ENCODE measurements at places on chromosomes 5 and 9.

GRCh38 chr9:30198463-30199309 is 2185.8 kb upstream of the ACO1 start:
- DNase-seq, result no peak

- no peak for DNase-seq
Observed at GRCh38 chr5:32027717-32028458, 146.2 kb downstream of the GOLPH3 start.

- no peak for DNase-seq
Observed at GRCh38 chr9:114185570-114186490, 30.5 kb downstream of the COL27A1 start.

- DNase-seq, result no peak
Observed at GRCh38 chr5:34603378-34603777, 52.8 kb upstream of the RAI14 start.

- DNase-seq, result no peak
Observed at GRCh38 chr9:109905472-109905871, 125.5 kb downstream of the PALM2AKAP2 start.

DNA sequence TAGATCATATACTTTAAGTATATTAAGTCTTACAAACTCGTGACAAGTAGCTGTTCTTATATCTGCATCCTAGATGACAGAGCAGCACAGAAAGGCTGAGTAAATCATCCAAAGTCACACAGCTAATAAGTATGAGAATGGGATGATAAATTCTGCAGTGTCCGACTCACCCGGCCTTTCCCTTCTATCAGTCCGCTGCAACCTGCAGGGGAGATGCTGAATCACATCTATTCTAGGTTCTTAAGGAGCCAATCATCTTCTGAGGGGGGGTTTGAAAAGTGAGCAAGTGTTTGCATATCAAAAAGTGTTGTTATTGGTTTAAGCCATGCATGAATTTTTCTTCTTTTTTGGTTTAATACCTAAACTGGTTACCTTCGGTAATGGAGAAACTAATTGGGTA is 38.9 kb downstream of the ADAMTS16 start:
- no peak for DNase-seq

GRCh38 chr9:93234600-93234999 is 50.7 kb downstream of the WNK2 start:
- DNase-seq, result no peak

GRCh38 chr5:140827704-140828361 is at the start of gene PCDHA6:
TSS of gene PCDHA6 (plus strand) at chr5:140827960. CDS start at chr5:140828092, 132 bp downstream.
- no peak for DNase-seq

DNA sequence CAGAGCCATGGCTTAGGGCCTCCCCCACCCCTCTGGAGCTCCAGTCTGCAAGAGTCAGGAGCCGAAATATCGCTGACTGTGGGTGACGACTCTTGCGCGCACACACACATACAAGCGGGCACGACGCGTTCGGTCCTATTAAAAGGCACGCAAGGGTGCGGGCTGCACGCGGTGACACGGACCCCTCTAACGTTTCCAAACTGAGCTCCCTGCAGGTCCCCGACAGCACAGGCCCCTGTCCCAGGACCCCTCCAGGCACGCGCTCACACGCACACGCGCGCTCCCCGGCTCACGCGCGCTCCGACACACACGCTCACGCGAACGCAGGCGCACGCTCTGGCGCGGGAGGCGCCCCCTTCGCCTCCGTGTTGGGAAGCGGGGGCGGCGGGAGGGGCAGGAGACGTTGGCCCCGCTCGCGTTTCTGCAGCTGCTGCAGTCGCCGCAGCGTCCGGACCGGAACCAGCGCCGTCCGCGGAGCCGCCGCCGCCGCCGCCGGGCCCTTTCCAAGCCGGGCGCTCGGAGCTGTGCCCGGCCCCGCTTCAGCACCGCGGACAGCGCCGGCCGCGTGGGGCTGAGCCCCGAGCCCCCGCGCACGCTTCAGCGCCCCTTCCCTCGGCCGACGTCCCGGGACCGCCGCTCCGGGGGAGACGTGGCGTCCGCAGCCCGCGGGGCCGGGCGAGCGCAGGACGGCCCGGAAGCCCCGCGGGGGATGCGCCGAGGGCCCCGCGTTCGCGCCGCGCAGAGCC is at the start of gene GRIN1:
Gene GRIN1, plus strand, starts transcription at position 433 of the 746 bp plus-strand sequence. CDS start 333 bp downstream, outside the sequence.
- DNase-seq, result no peak

DNA sequence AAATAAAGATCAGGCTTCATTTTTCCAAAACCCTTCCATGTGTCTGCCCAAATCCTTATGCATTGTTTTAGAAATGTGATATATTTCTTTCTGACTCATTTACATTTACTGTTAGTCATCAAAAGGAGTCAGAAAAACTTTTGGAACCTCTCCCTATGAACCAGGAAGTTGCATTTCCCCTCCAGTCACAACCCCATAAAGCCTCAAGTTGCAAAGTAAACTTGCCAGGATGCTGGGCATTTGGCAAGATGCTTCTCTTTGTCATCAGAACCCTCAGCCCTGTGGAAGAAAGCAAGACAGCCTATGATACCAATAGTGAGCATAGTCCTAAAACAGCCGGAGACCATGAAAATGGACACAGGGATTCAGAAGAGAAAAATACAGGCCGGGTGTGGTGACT is 84.2 kb downstream of the MUSK start:
- no peak for DNase-seq

DNA sequence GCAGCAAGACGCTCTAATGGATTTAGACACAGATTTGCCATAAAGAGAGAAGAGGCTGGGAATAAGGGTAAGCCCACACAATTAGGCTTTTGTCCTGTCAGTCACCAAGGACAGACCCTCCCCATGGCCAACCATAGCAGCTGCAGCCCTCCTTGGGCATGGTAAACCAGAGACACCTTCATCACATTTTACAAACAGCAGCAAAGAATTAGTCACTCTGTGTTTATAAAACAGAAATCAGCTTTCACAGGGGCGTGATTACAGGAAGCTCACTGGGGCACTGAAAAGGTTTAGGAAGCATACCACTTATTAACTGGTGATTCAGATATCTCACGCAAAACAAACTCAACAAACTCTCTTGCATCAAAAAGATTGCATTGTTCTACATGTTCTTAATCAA is 37.3 kb upstream of the ZNF622 start:
- no peak for DNase-seq

DNA sequence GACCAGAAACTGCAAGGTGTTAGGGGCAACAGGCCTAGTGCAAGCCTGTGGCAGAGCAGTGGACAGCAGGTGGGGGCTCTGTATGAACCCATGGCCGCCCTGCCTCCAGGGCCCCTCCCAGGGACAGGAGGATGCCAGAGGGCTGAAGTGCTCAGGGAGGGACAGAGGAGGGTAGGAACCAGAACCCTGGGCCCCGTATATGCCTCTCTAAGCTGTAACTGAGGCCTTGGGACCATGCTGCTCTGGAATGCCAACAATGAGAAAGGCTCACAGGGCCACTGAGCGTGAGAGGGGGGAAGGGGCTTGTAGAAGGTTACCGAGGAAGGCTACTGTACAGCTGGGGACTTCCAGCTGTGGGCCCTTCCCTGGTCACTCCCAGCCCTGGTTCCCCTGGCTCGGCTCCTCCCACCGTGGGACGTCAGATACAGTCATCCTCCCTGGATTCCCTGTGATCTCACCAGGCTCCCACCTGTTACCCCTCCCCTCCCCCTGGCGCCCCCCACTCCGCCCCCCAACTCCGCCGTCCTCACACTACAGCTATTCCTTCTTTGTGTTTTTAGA is 21.1 kb downstream of the AQP7 start:
- no peak for DNase-seq

GRCh38 chr9:110426052-110426709 is 88.5 kb upstream of the TXNDC8 start:
- no peak for DNase-seq

DNA sequence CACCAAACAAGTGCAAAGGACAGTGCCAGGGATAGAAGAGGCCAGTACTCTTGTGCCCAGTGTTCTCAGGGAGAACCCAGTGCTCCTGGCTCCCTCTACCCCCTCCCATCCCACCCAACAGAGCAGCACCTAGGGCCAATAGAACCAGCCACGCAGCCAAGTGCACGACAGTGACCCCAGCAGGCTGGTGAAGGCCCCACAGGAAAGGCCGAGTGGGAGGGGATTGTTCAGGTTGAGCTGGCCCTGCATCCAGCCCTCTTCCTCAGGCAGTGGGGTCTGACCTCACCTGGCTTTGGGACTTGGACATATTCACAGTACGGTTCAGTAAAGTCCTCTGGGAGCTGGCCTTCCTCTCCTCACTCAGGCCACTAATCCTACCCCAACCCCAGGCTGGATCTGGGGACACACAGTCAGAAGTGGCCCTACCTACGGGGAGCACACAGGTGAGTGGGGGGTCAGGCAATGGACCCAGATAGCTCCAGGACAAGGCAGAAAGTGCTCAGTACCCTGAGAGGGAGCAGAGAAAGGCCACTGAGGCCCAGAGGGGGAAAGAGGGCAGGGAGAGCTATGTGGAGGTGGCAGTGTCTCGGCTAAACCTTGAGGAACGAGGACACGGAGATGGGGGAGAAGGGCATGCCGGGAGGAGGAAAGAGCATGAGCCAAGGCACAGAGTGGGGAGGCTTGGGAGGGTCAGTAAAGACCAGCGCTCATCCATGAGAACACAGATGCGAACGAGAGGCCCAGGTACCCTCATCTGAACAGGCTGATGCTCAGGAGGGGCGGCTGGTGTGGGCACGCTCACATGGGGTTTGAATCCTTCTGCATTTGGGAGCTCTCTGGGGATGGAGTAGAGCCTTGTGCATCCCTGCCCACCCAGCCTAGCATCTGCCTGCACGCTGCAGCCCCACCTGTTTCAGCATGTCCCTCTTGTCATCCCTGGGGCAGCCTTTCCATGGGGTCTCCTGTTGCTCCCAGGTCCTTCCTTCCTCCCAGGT is 25.6 kb downstream of the POLR1E start:
- no peak for DNase-seq

GRCh38 chr9:89664896-89665329 is 60.1 kb downstream of the GADD45G start:
- no peak for DNase-seq

GRCh38 chr9:105258225-105258737 is 13.8 kb downstream of the SLC44A1 start:
- no peak for DNase-seq

DNA sequence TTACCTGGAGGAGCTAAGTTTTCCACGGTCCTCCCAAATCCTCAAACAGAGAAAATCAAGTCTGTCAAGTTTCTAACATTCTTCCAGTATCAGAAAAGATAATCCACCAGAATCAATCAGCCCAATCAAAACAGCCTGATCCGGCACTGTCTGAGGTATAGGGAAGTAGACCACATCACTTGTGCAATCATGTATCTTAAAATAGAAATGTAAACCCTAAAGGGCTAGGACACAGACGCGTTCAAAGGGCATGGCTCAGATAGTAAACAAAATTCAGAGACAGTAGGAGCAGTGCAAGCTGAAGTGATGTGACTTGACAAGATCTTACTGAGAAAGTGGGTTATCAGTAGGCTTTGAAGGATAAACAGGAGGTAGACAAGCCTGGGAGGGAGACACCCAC is 252.4 kb upstream of the DAPK1 start:
- no peak for DNase-seq

GRCh38 chr5:141669520-141669919 is 12.5 kb downstream of the ARAP3 start:
- no peak for DNase-seq

DNA sequence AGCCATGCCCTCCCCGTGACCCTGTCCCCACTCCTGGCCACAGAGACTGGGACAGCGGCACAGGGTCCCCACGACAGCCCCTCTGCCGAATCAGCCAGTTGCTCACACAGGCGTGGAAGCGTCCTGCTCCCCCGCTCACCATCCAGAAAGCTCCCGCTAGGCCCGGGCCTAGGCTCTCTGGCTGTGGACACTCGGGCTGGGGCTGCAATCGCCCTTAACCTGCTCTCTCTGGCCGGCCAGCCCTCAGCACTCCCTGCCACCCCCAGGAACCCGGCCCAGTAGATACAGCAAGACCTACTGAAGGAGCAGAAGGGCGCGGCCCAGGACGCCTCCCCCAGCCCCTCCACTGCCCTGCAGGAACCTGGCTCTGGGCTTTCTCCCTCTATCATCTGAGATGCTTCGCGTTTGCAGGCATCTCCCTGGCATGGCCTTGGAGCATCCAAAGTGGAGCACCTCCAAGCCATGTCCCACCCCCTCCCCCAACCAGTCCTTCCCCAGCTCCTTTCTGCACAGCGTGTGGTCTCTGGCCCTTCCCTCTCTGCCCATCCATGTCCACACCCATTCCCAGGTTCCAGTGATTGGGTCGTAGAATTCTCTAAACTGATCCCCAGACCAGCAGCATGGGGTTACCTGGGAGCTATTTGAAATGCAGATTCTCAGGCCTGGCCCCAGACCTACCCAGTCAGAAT is 113.7 kb upstream of the LMX1B start:
- DNase-seq, result no peak

DNA sequence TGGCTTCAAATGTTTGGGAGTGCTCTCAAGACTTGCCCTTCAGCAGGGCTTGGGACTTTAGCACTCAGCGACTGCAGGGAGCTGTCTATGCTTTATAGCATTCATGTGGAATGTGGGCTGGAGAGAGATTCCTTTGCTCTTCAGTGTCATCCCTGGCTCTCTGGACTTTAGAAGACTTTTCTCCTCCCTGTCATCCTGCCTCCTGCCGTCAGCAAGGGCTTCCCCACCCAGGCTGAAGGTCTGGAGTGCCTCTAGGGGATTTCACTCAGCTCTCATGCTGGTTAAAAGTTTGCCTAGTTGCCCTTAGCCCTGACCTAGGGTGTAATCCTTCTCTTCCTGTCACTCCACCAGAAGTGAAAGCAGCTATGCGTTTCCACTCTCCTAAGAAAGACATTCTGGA is 210.9 kb downstream of the FRMD3 start:
- DNase-seq, result no peak

GRCh38 chr5:143573568-143574170 is 170.2 kb upstream of the NR3C1 start:
- no peak for DNase-seq

DNA sequence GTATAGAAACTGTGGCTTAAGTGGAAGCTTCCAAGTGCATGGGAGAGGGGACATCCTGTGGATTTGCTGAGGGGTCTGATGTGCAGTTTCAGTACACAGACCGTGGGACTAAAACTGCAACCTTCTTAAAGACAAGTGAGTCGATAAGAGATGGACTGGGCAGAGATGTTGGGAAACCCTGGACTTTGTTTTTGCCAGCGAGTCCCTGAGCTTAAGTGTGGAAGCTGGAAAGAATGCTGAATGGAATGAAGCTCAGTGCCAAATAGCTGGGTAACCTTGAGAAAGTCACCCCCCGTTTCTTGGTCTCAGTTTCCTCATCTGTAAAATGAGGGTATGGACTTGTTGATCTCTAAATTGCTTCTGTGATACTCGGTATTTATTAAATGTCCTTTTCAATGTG is 37.3 kb upstream of the KLF9 start:
- no peak for DNase-seq

Measured in NCI-H1694 (cell line).